ENCODE measurements at places on chromosomes 12 and 14. TPM values are rescaled to one million over a fixed set of nuclear protein-coding genes. Genes with fewer than 3 reads are reported as not detected.

DNA sequence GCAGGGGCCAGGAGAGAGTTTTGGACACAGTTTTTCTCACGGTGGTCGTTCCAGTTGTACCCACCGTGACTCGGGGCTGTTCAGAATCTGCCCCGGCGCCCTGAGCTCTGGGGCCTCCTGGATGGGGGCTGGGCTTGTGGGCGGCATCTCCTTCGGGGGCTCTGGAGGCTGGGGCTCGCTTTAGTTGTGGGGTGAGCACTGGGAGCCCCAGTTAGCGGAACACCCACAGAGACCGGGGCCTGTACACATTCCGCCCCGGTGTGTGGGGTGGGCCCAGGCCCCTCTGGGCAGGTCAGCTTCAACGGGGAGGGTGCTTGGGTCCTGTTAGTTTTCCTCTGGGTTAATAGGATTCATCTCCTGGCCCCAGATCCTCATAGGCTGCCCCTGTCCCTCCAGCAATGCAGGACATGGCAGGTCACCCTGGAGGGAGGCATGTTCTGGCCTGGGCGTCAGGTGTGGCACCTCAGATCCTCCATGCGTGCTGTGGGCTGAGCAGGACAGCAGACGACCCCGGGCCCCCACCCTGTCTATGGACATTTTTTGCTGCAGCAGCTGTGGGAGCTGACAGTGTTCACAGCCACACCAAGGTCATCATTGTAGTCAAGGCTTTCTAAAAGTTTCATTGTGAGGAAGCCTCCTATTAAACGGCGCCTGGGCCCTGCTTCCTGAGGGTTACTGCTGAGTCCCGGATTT is 393.2 kb downstream of the TMEM121 start:
- DNase-seq: peak; percentile 51

DNA sequence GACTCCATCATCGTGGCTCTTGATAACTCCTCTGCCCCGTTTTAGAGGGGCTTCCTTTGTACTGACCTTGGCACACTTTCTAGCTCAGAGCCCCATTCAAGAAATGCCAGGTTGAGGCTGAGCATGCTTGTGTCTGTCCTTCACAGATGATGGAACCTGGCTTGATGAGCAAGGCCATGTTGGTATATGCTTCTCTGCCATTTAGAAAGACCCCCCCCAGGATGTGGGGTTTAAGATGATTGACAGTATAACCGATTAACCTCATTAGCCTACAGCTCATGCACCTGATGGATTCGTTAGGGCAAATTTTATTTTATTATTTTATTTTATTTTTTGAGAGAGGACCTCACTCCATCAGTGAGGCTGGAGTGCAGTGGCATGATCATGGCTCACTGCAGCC is 21.0 kb downstream of the BATF start:
- no peak for DNase-seq

DNA sequence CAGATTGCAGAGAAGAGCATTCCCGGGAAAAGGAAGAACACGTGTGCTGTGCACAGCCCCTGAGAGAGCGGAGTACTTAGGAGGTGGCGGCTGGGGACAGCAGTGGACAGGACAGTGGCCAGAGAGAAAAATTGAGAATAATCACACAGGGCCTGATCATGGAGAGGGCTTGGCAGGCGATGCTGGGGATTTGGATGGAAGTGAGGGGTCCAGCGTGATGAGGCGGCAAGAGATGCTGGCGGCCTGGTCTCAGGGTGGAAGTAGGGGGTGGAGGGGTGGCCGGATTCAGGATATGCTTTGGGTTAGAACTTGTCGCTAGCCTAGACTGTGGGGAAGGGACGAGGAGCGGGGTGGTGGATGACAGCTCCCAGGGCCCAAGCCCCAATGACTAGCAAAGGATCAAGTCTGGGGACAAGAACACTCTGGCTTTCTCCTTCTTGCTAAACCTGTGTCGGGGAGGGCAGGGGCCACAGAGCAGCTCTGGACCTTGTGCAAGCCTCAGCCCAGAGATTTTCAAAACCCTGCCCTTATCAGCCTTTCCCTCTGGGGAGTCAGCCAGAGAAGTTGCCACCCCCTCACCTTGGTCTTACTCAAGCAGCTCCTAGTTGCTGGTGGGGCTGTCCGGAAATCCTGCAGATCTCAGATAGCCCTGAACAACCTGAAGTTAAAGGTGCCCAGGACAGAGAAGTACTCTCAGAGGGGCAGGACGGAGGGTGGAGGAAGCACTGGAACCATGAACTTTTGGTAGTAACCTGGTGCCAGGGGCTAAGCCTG is 1.3 kb downstream of the HVCN1 start:
- DNase-seq: no peak

Gene SLC25A47
- total RNA-seq: not detected

- DNase-seq: no peak
Observed at GRCh38 chr12:47216150-47216677, 136.5 kb upstream of the AMIGO2 start.

Data from posterior vena cava (tissue), 2 donors.